Smooth muscle cell of bladder (primary cell): ENCODE measurements at places on chromosomes 7 and 10. TPM values are rescaled to one million over a fixed set of nuclear protein-coding genes. Genes with fewer than 3 reads are reported as not detected.

The EMX2 gene
- total RNA-seq: not detected in 2 replicates

The ZNF425 gene
- total RNA-seq: 4.4 and 5.8 TPM in 2 replicates

The PIP gene
- not detected in 2 replicates for total RNA-seq

The CALN1 gene
- not detected in 2 replicates for total RNA-seq

The AGBL3 gene
- 0.71 and 1.4 TPM in 2 replicates for total RNA-seq

The TMEM236 gene
- total RNA-seq: under 0.01 TPM in 2 replicates

The ZNF365 gene
- total RNA-seq: 2.8 and 3.5 TPM in 2 replicates

The LIPK gene
- not detected in 2 replicates for total RNA-seq

The TMEM26 gene
- total RNA-seq: 0.71 and 0.92 TPM in 2 replicates

The ENKUR gene
- total RNA-seq: under 0.01 and 0.09 TPM in 2 replicates

The ANKRD30A gene
- total RNA-seq: not detected in 2 replicates

The CALD1 gene
- total RNA-seq: 649 and 694 TPM in 2 replicates

The CCDC172 gene
- not detected in 2 replicates for total RNA-seq

The FGF8 gene
- total RNA-seq: not detected in 2 replicates

The GBX1 gene
- not detected in 2 replicates for total RNA-seq

The OGDH gene
- 41.8 and 49.8 TPM in 2 replicates for total RNA-seq

The CISD1 gene
- 18.2 and 23.9 TPM in 2 replicates for total RNA-seq

The CASP2 gene
- 4.0 and 5.4 TPM in 2 replicates for total RNA-seq

The ZNF853 gene
- 0.57 and 1.8 TPM in 2 replicates for total RNA-seq

The HUS1 gene
- total RNA-seq: 10.7 and 14.7 TPM in 2 replicates

The CUTC gene
- total RNA-seq: 24.6 and 35.7 TPM in 2 replicates

The EBF3 gene
- total RNA-seq: 3.7 TPM in 2 replicates

The GBF1 gene
- 17.4 and 19.4 TPM in 2 replicates for total RNA-seq

The PCLO gene
- total RNA-seq: under 0.01 TPM in 2 replicates

The OPALIN gene
- total RNA-seq: not detected in 2 replicates

The UPK3BL1 gene
- 5.5 and 12.9 TPM in 2 replicates for total RNA-seq

The UFSP1 gene
- 4.1 and 6.7 TPM in 2 replicates for total RNA-seq

The LIPJ gene
- under 0.01 TPM in 2 replicates for total RNA-seq

The SUN3 gene
- total RNA-seq: not detected in 2 replicates

The ENTPD7 gene
- 30.4 and 44.7 TPM in 2 replicates for total RNA-seq

The AKR1D1 gene
- not detected in 2 replicates for total RNA-seq

The TUBAL3 gene
- total RNA-seq: not detected in 2 replicates

The GDF2 gene
- total RNA-seq: not detected in 2 replicates

The ADAMTS14 gene
- total RNA-seq: 5.5 and 10.6 TPM in 2 replicates
